Astrocyte of the cerebellum (primary cell): ENCODE measurements at places on chromosomes 3 and 15.

GRCh38 chr3:159821110-159821509 is 167.5 kb upstream of the IL12A start:
- DNase-seq = peak; percentile 71

GRCh38 chr3:149494759-149495580 is 20.5 kb downstream of the TM4SF4 start:
- DNase-seq = no peak

DNA sequence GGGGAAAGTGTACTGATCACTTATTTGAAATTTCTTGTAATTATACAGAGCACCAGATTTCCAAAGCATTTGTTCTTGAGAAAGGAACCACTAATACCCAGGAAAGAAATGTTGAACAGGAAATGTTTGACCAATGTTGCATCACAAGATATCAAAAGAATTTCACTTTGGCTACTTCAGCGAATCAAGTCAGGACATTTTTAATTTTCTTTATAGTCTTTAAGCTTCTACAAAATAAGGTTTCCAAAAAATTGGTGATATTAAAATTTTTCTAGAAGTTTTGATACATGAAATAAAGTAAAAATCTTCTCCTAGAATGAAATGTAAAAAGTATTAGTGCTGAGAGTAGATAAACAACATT is 421.9 kb downstream of the MECOM start:
- DNase-seq = peak; percentile 31

GRCh38 chr3:8914491-8914890 is 48.8 kb downstream of the RAD18 start:
- no peak for DNase-seq
